NCI-H2081 treated with DMSO at 0.1 percent for 48 hours (cell line): ENCODE measurements at places on chromosomes 5 and 9.

- DNase-seq: no peak
Measured at GRCh38 chr9:20528253-20528652, 94.0 kb downstream of the MLLT3 start.

- no peak for DNase-seq
Measured at GRCh38 chr9:686321-686813, 155.1 kb upstream of the DMRT1 start.

DNA sequence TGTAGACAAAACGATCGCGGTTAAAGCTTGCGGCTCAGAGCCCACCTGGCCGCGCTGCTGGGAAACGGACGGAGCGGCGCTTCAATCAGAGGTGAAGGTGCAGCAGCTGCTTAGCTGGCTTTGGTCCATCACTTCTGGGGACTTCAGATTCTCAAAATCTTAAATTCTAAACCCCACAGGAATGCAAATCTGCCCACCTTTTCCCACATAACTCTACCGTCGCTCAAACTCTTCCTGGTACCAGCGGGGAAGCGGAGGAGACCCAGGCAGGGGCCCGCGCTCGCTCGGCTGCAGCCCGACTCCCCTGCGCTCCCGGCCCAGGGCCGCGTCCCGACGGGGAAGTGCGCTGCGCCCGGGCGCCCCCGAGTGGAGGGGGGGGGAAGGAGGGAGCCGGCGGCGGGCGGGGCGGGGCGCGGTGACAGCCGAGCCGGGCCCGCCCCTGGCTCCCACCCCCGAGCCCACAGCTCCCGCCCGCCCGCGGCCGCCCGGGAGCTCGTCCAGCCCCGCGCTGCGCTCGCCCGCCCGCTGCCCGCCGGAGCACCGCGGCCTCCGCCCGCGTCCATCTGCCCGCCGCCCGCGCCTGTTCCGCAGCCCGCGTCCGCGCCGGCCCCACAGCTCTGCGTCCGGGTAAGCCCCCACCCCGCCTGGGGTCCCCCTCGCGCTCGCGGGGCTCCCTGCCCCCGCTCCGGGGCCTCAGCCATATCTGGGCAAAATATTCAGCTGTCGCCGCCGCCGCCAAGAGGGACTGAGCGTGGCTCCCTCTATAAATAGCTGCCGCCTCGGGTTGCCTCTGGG is at the start of gene TMOD1:
TMOD1 (plus strand) TSS at position 490 of the 795 bp plus-strand sequence. CDS start 22,523 bp downstream, outside the sequence.
- DNase-seq: no peak

DNA sequence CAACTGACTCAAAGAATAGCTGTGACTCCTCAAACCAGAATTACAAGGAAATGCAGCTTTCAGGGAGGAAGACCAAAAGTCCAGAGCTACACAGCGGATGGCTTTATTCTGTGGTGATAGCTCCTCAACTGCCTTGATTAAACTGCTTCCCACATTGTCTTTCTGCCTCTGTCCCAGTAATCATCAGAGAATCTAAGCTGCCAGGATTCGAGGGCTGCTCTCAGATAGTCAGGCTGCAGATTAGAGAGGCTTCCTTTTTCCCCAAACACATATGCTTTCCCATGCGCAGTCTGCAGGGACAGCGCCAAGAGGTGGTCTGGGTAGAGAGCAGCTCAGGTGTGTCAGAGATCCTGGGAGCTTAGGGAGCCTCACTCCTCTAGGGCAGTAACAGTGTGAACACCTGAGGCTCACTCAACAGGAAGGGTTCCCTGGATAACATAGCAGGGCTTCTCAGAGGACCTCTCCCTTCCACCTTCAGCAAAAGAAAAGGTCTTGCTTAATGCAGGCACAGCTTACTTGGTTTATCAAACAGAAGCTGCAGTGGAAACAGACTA is 439.9 kb upstream of the TLE4 start:
- DNase-seq: no peak

DNA sequence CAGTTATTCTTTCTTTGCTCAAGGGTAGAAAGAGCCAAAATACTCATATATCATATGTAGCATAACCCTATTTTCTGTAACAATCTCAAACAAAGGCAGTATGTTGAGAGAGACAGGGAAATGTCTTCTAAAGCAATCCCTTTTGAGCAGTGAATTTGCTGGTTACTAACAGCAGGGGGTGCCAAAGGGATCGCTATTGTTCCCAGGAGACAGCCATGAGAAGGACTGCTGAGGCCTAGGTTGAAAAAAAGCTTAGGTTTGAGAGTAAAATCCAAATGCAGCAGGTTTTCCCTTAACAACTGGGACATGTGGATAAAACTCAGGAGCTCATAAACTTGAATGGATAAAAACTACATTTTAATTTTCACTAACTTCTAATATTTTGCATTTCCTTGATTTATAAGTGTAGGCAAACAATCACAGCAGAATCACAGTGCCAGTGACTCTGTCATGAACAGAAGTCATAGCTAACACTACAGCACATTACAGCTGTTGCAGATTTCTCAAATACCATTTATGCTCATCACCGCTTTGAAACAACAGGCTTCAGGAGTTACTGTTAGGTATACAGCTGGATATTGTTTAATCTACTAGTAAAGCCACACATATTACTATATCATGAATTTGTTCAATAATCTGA is 148.4 kb downstream of the MAPKAP1 start:
- no peak for DNase-seq

GRCh38 chr5:154342963-154343362 is 102.8 kb upstream of the SAP30L start:
- DNase-seq: no peak

GRCh38 chr9:111389406-111389805 is 59.4 kb upstream of the OR2K2 start:
- DNase-seq: no peak

DNA sequence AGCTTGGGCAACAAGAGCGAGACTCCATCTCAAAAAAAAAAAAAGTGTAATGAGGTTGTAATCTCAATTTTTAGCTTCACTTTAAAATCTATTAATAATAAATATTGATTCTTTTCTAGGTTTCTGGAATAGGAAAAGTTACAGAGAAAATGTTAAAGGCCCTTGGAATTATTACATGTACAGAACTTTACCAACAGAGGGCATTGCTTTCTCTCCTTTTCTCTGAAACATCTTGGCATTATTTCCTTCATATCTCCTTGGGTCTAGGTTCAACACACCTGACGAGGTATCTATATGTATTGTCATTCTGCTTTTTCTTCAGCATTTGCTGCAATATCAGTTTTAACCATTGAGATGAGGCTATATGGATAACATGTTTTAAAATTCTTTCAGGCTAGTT is 26.6 kb upstream of the ANKDD1B start:
- no peak for DNase-seq

GRCh38 chr5:1444361-1445189 is 665 bp downstream of the SLC6A3 start:
- DNase-seq: no peak

DNA sequence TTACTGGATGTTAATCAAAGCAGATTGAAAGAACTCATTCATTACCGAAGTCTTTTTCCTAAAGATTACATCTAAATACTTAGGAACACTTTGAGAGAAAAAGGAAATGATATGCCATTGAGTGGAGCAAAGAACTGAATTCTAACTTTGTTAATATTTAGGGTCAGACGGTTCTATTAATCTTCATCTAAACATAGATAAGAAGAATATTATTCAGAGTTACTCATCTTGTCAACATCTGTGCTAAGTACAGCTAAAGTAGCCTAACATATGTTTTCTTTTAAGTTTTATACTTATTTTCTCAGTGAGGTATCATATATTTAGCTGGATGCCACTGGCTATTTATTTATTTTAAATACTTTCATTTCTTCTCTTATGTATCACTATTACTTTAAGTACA is 1763.7 kb downstream of the EFNA5 start:
- no peak for DNase-seq

- no peak for DNase-seq
Measured at GRCh38 chr5:21672911-21673310, 1180.2 kb downstream of the CDH12 start.

DNA sequence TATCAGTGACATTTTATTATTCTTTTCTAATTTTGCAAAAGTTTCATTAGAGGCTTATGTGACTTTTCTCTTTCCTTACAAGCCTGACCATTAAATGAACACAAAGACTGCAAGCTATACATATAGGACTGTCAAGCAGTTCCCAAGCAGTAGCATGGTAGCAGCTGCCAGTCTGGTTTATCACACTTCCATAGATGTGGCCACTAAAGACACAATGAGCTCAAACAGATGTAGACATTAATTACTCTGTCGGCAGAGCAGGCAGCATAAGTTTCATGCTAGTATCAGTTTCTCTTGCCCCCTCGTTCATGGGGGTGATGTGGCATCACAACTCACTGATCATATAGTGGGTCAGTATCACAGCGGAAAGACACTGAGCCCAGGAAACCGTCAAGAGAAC is 89.5 kb downstream of the CDH10 start:
- DNase-seq: no peak

- DNase-seq: no peak
Measured at GRCh38 chr5:82766206-82766605, 311.0 kb downstream of the TMEM167A start.

DNA sequence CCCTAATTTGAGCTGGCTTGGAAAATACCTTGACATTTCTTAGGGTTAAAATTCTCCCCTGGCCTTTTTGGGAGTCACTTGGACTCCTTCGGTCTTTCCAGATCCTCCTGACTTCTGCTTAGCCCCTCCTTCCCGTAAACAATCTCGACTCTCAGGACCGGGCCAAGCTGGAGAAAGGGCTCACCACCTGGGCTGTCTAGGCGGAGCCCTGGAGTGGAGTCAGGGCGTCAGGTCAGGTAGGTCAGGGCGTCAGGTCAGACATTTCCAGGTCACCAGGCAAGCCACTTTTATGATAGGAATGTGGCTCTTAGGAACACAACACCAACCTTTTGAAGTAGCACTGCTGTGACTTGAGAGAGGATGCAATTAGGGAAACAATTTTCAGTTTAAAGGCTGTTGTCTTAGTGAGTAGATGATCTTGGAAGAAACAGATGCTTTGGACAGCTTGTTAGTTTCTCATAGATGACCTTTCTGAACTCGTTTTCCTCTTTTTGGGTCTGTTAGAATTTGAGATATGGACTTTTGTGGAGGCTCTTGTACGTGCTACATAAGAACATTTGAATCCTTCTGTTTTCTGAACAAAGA is 12.8 kb downstream of the OSTF1 start:
- DNase-seq: no peak

DNA sequence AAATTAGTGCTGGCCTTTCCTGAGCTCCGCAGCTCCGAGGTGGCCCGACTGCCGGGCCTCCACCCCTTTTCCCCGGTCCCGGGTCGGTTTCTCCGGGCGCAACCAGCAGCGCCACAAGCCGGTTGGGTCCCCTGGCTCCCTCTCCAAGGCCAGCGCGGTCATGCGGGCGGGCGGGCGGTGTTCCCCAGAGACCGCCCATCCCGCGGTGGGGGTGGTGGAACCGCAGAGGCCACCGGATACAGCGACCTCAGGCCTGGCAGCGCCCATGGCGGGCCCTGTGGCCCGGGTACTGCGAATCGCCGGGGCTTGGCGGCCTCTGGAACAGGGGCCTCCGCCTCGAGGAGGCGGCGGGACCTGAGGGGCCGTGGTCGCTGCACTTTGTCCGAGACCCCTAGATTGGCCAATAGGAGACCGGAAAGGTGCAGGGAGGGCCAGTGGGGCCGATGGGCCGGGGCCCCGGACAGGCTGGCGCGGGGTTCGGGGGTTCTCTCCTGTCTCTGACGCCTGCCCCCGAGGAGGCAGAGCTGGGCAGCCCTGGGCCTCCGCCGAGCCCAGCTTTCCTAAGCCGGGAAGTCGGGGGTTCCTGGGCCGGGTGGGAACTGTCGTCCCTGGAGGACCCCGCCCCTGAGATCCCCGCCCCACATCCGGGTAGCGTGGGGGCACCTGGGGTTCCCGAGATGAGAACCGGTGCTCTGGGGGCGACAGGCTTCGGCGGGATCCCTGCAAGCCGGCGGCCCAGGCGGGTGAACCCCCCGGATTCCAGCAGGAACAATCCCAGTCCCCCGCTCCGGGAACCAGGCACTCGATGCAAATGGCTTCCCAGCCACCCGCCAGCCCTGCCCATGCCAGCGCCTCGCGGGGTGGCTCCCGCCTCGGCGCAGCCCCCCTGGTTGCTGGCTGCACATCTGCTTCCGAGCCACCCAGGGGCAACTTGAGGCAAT is 293.9 kb downstream of the ZSWIM6 start:
- no peak for DNase-seq

DNA sequence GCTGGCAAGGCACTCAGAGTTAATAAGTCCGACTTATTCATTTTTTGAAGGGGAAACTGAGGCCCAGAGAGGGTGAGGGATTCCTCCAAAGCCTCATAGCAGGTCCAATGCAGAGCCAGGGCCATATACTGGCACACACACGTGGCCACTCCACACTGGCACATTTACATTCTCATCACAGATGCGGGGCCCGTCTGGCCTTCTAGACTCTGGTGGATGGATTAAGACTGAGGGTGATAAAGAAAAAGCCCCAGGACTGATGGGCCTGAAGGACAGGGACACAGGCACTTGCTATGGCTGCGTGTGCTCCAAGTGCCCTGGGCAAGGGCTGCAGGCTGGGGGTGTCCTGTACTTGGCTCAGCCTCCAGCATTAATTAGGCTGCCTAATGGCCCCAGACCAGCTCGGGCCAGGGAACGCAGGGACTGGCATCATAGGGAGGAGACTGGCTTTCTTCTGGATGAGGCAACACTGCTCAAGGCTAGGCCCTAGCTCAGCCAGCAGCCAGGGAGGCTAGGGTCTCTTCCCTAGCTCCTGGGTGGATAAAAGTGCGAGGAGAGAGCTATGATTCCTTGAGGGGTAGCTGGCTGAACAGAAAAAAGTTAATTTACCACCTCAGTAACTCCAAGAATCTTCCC is 28.5 kb upstream of the CSF1R start:
- no peak for DNase-seq

- no peak for DNase-seq
Measured at GRCh38 chr5:88875341-88876234, 7.4 kb downstream of the MEF2C start.

DNA sequence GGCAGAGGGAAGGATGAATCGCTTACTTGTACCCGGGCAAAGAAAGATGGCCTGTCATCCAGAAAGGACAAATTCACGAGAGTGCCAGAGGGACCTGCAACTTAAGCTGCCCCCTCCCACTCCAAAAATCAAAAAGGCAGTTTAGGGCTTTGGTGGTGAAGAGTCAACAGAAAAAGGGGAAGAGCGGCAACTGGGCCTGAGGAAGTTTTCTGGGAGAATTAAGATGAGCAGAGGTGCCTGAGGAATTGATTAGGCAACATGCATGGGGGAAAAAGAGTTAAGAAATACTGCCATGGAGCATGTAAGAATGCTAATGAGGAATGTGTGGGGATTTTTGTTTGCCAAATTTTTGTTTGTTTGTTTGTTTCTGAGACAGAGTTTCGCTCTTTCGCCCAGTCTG is 1.8 kb upstream of the ACTL7B start:
- no peak for DNase-seq

DNA sequence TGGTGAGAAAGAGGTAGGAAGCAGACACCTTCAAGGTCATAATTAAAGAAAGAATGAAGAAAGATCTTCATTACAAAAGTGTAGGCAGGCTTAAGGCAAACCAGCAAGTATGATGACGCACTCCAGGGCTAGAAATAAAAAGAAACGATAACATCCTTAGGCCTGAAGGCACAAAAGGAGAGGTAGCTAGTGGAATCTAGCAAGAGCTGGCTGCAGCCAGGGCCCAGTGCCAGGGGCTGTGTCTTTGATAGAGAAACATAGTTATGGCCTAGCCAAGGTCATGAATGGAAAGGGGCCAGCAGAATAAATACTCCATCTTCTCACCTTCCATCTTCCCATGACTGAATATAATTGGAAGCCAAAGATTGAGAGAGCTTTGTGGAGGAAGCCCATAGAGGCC is 6.8 kb upstream of the SH3TC2 start:
- DNase-seq: no peak
